Cortex of kidney (tissue), 1 donor: ENCODE measurements at places on chromosomes 16 and 17.

DNA sequence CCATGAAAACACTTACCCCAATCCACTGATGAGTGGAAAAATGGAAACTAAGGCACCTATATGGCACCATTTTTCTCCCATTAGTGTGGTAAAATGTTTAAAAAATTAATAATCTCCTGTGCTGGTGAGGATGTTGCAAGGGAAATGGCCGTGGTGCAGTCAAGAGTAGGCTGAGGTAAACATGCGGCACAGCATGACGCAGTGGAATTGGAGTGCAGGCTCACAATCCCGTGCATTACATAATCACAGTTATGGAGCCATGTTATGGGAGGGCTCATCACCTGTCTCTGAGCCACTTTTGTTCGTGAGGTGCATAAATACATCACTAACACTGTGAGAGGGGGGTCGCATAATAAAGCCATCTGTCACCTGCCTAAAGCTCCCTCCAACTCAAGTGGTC lies 164.4 kb upstream of the XYLT1 start:
- DNase-seq, result no peak

DNA sequence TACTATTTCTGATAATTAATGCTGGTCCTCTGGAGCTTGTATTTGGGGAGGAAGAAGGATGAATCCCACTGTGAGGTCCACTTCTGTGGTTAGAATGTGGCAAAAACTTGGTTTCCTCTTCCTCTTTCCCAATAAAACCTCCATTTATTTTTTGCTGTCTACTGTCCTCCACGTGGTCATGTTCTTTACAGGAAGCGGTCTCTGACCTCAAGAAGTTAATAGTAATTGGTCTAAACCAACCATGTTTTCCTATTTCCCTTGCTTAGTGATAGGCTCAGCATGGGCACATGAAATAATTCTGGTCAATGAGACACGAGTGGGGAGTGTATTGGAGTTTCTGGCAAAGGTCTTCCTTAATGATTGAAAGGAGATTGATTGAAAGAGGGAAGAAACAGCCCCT lies 33.9 kb downstream of the CHP2 start:
- DNase-seq, result no peak

- no peak for DNase-seq
These were observed 43.0 kb downstream of the GAN start for GRCh38 chr16:81357711-81358260.

- DNase-seq, result no peak
These were observed 863 bp downstream of the LIMD2 start for GRCh38 chr17:63698886-63699637.

DNA sequence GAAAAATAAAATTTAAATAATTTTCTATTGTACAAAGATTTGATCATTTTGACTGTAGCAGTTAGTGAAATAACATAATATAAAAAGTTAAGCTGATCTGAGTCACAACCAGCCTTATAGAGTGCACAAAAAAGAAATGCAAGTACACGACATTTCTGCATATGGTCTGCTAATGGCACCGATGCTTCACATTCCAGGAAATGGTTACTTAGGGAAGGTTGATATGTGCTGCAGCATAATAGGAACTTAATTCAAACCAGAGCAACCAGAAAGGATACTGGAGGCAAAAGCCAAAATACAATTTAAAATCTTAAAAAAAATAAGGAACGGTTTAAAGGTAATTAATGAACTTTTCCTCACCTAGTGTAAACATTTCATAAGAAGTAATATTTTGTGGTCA lies 10.0 kb upstream of the CFDP1 start:
- no peak for DNase-seq

GRCh38 chr17:78935419-78936323 lies 10.5 kb upstream of the TIMP2 start:
- no peak for DNase-seq

GRCh38 chr17:44014133-44014436 lies 678 bp downstream of the TMEM101 start:
- DNase-seq, result no peak

GRCh38 chr17:45709728-45710288 lies 74.3 kb upstream of the CRHR1 start:
- DNase-seq, result no peak

DNA sequence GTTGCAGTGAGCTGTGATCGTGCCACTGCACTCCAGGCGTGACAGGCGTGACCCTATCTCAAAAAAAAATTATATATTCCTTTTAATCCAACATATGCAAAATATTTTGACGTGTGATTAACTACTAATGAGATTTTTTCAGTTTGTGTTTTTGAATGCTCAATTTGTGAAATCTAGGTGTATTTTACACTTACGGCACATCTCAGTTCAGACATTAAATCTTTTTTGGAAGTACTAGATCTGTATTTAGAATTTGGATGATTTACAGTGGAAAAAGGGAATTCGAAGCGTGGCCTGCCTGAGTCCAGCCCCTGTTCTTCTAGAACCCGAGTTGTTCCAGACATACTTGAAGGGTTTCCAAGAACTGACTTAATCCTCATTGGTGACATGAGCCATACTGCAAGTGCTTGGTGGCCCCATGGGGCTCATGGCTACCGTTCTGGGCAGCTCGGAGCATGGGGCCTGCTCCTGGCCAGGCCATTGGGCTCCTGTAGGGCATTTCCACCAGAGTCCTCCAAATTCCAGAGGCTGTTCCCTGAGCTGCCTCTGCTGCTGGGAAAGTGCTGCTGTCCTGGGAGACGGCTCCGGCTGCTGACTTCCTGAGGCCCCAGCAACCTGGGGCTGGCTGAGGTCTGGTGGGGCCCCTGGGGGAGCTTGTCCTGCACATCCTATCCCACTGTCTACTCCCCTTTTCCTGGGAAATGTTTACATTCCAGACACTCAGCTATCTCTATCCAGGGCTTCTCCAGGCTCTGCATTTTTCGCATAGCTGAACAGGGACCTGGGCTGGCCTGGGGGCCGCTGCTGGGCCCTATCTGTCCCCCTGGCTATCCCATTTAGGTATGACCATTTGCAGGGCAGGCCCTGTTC lies 27.2 kb downstream of the LLGL2 start:
- no peak for DNase-seq

- no peak for DNase-seq
These were observed 17.1 kb upstream of the PHB1 start for GRCh38 chr17:49431743-49432142.

- DNase-seq, result no peak
These were observed 5.7 kb downstream of the NUDT16L1 start for GRCh38 chr16:4699046-4699556.

- no peak for DNase-seq
These were observed 371.6 kb upstream of the MAF start for GRCh38 chr16:79972053-79972704.

DNA sequence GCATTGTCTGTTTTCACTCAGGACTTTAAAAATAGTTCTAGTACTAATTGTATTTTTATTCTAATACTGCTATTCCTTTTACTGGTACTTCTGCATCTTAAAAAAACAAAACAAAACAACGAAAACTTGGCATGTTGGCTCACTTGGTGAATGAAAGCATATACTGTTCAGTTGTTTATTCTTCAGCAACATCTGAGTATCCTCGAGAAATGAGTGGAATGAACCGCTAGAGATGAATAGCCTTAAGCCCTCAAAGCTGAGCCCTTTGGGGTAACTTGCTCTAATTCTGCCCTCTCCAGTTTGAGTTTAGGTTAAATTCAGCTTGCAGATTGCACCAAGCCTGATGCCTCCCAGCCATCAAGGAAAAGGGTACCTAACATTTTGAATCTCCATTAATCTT lies 126.5 kb downstream of the WWOX start:
- no peak for DNase-seq

GRCh38 chr16:1363501-1364041 lies 11.8 kb downstream of the GNPTG start:
- DNase-seq, result no peak

- no peak for DNase-seq
These were observed 1.6 kb downstream of the NUFIP2 start for GRCh38 chr17:29292071-29292991.

GRCh38 chr17:7382901-7383300 lies 2.0 kb downstream of the TNK1 start:
- no peak for DNase-seq

DNA sequence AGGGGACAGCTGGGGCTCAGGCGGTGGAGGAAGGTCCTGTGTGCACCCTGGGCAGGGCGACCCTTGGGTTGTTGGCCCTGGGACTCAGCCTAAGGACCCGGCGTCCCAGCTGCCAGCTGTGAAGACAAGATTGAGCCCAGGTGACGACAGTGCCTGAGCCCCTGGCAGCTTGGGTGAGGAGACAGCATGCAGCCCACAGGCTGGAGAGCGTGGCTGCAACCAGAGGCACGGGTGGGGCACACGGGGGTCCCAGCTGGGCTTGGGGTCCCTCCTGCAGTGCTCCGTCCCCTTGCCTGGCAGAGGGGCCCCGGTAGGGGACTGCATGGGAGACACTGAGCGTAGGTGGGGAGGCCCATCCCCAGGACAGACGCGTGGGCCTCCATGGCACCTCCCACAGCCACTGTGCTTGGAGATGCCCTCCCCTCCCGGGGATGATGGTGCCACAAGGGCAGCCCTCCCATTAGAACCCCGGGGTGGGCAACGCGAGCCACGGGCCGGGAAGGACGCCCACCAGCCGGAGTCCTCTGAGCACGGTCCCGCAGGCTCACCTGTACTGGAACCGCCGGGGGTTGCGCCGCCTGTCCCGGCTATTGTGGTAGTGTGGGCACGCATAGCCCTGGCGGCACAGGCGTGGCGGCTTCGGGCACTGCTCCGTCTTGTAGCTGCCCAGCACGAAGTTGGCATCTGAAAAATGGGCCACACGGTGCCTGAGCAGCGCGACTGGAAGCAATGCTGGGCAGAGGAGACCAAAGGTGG lies 15.5 kb downstream of the UNKL start:
- DNase-seq, result no peak

DNA sequence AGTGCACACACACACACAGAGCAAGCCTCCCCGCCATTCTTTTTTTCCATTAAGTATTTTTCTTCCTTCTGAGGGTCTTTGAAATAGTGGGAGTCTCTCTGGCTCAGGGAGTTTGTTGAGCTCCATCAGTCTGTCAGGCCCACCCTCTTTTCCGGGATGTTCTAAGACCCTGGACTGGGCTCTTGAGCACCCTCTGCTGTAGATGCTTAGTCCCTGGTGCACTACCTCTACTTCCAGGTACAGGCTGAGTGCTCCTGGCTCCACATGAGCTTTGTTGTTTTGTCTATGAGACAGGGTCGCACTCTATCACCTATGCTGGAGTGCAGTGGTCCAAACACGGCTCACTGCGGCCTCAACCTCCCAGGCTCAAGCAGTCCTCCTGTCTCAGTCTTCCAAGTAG lies 20.7 kb downstream of the LIMD2 start:
- no peak for DNase-seq

DNA sequence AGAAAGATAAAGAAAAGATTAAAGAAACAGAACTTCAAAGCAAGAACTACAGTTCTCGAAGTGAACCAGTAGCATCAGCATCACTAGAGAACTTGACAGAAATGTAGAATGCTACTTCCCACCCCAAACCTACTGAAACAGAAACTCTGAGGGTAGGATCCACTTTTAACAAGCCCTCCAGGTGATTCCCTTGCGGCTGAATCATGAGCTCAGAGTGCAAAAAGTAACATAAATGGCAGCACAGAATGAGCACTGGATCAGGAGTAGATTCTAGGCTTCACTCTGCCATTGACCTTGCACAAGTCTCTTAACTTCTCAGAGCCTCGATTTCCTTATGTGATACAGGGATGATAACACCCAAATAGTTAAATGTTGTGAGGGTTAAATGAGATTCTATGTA lies 5.8 kb downstream of the TOM1L2 start:
- DNase-seq, result no peak

GRCh38 chr16:880471-881171 lies 80.1 kb upstream of the GNG13 start:
- no peak for DNase-seq

DNA sequence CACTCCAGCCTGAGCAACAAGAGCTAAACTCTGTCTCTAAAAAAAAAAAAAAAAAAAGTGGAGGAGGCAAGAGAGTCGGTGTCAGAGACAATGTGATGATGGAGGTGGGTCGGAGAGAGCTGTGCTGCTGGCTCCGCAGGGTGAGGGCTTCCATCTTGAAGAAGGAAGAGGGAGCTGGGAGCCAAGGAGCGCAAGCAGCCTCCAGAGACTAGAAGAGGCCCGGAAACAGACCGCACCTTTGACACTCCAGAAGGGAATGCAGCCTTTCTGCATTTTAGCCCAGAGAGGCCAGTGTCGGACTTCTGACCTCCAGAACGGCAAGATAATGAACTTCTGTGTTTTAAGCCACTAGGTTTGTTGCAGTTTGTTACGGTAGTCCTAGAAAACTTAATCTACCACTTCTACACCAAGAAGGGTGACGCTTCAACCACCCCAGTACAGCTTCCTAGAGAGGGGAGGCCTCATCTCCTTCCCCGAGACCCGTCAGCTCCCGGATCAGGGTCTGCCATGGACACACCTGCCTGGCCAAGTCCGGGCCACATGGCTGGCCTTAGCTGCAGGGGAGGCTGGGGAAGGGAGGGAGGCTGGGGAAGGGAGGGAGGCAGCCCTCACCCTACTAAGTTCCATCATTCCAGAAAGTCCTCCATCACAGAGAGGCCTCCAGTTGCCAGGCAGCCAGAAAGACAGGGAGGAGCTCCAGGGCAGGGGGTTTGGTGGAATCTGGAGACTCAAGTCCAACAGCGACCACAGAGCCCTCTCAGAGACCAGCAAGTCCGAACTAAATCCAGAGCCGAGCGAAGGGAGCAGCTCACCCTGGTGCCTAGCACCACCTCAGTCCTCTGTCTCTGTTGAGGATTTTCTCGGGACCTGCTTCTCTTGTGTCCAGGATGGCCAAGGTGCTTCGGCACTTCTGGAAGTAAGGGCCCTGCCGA lies 13.2 kb upstream of the RBFOX3 start:
- no peak for DNase-seq

DNA sequence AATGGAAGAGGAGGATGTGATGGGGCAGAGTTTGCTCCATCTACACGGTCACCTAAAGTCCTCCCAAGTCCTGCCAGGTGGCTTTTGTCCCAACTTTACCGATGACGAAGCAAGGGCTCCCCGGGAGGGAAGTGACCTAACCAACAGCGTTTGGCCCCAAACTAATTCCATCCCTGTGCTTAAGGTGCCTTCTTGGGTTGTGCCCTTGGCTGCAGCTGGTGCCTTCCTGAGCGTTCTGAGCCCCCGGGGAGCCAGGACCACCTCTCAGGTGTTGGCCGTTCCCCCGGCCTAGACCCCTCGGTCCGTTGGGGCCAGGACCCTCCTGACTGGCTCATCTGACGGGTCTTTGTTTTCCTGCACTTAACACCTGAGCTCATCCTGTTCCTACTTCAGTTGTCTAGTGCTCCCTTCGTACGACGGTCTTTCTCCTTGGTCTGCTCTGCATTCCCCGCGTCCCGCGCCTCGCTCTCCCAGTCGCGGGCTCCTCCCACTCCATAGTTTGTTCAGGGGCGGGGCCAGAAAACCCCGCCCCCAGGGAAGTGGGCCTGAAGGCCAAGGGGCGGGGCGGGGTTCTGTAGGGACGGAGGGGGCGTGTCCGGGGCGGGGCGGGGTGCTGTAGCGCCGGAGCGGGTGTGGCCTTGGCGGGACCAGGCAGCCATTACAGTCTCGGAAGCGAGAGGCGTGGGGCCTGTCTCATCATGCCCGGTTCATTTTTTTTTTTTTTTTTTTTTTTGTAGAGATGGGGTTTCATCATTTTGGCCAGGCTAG lies 822 bp upstream of the ZSCAN10 start:
- DNase-seq, result no peak

GRCh38 chr16:15854906-15855703 lies 1.7 kb downstream of the MYH11 start:
- DNase-seq, result no peak
